ENCODE measurements at places on chromosomes 3 and 15. TPM values are rescaled to one million over a fixed set of nuclear protein-coding genes. Genes with fewer than 3 reads are reported as not detected.

Gene ANKRD63
- not detected for total RNA-seq

Gene COL6A6
- total RNA-seq = not detected

Gene IQCH
- total RNA-seq = 1.2 TPM

Gene C2CD4A
- not detected for total RNA-seq

Gene PLOD2
- total RNA-seq = 0.39 TPM

Gene SATB1
- total RNA-seq = 282 TPM

Gene MED12L
- 0.58 TPM for total RNA-seq

Gene TMF1
- 46.1 TPM for total RNA-seq

Gene PARP9
- total RNA-seq = 43.0 TPM

Gene IL17RC
- 1.1 TPM for total RNA-seq

Gene UPK1B
- not detected for total RNA-seq

Gene IL20RB
- 2.0 TPM for total RNA-seq

Gene PRC1
- total RNA-seq = 20.3 TPM

Gene DNAH1
- total RNA-seq = 41.5 TPM

Gene MOBP
- total RNA-seq = not detected

Gene SLC28A1
- total RNA-seq = not detected

Gene ITIH3
- total RNA-seq = 0.23 TPM

Gene SLC22A14
- 0.10 TPM for total RNA-seq

Gene SPATA12
- not detected for total RNA-seq

Gene CLDN16
- total RNA-seq = not detected

Gene CHRM5
- not detected for total RNA-seq

Gene CILP
- total RNA-seq = 0.36 TPM

Gene SLC12A8
- not detected for total RNA-seq

Gene ZBED2
- total RNA-seq = 0.35 TPM

Gene WDR6
- total RNA-seq = 300 TPM

Gene P3H2
- not detected for total RNA-seq

Gene LRRIQ4
- not detected for total RNA-seq

Gene ABHD17C
- total RNA-seq = 3.4 TPM

Gene GOLGA6L4
- total RNA-seq = 2.9 TPM

Gene ERICH6
- 0.26 TPM for total RNA-seq

Gene CASR
- 0.03 TPM for total RNA-seq

Gene FBXW12
- not detected for total RNA-seq

Gene EXD1
- total RNA-seq = not detected

Gene DLL4
- total RNA-seq = 0.25 TPM

Gene GHSR
- total RNA-seq = not detected

Gene IQCF6
- not detected for total RNA-seq

Measured in T-cell (primary cell).